ENCODE measurements at places on chromosomes 6 and 20. TPM values are rescaled to one million over a fixed set of nuclear protein-coding genes. Genes with fewer than 3 reads are reported as not detected.

- no peak for DNase-seq
Measured at GRCh38 chr20:19793716-19794115, 35.7 kb downstream of the RIN2 start.

DNA sequence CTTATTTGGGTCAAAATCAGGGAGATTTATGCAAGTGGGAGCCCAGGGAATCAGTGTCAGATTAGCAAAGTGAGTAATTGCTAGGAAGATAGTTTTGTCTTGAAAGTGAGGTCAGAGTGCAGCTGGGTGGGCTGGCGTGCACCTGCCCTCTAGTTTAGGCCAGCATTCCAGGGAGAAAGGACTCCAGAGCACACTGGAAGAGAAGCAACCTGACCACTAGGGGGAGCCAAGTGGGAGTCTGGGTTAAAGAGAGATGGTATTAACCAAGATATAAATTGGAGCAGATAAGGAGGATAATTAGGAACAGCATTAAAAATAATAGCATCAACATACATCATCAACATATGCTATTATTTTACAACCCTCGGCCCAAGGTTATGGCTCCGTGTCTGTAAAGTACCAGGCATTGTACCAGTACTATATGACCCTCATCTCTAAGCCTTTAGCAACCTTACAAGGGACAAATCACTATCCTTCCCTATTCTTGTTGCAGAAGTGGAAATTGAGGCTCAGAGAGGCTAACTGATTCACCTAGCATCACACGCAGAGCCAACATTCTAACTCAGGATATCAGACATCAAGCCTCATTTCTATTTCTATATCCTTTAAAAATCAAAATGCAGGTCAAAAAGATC is 57.8 kb downstream of the SLC2A10 start:
- DNase-seq, result peak; percentile 74

- DNase-seq, result no peak
Measured at GRCh38 chr6:135222623-135223022, 41.5 kb downstream of the MYB start.

DNA sequence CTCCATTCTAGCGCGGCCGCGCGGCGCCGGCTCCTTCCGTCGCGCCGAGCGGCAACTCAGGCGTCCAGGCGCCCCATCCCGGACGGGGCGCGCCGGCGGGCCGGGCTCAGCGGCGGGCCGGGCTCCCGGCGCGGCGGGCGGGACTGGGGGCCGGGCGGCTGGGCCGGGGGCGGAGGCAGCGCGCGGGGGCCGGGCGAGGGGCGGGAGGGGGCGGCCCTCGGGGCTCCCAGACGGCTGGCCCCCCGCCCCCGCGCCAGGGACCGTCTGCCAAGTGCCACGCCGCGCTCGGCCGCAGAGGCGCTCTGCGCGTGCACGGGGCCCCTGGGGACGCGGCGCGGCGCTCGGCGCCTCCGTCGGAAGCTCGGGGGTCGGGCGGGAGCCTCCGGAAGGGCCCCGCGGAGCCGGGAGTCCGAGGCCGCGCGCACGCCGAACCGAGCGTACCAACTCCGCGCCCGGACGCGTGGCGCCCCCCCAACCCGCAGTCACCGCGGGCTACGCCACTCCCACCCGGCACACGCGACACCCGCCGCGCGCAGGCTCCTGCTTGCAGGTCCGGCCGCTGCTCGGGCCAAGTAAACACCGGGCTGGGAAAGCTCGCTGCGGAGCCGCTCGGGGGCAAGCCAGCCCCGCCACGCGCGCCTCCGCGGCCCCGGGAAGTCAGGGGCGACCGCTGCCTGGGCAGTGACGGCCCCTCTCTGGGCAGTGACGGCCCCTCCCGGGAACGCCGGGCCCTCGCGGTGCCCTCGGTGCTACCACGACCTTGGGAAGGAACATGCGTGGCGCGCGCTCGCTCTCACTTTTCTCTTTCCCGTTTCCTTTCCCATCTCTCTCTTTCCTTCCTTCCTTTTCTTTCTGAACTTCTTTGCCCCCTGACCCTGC is at the start of gene PREX1:
TSS of gene PREX1 (minus strand) at position 145 of the 879 bp plus-strand sequence. CDS start at position 6, 139 bp downstream.
- peak; percentile 86 for DNase-seq

DNA sequence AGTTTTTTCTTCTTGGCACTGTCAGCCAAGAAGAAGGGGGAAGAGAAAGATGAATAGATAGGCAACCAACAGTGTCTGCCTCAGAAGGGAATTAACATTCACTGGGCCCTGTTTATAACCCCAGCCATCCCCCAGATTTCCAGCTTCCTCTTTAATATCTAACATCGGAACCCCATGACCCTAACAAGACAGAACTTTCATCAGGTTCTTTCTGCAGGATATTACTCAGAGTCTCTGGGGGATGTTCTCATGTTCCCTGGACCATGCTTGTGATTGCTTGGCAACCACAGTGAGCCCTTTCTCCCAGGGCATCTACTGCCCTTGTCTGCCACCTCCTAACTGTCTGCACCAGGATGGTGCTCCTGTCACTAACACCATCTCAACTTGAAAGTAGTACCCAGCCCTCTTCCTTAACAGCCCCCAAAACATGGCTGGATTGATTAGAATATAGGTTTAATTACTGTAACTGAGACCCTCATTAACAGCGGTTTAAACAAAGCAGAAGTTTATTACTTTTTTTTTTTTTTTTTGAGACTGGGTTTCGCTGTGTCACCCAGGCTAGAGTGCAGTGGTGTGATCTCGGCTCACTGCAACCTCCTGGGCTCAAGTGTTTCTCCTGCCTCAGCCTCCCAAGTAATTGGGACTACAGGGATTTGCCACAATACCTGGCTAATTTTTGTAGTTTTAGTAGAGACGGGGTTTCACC is 12.0 kb upstream of the PTPN1 start:
- no peak for DNase-seq

DNA sequence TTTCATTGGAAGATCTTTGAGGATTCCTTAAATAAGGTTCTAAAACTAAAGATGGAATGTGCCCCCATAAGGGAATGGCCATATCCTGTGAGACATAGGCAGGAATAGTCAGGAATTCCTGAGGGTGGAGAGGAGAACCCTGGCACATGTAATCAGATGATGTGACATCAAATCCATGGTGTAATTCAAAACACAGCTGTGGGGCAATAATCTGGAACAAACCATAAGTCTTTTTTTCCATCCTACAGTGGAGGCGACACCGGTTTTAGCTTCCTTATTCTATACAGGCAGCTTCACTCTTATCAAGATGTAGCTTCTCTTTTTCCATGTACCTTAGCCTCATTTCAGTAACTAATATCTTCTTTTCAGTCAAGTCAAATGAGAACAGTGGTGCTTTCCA is 133.6 kb upstream of the CITED2 start:
- no peak for DNase-seq

DNA sequence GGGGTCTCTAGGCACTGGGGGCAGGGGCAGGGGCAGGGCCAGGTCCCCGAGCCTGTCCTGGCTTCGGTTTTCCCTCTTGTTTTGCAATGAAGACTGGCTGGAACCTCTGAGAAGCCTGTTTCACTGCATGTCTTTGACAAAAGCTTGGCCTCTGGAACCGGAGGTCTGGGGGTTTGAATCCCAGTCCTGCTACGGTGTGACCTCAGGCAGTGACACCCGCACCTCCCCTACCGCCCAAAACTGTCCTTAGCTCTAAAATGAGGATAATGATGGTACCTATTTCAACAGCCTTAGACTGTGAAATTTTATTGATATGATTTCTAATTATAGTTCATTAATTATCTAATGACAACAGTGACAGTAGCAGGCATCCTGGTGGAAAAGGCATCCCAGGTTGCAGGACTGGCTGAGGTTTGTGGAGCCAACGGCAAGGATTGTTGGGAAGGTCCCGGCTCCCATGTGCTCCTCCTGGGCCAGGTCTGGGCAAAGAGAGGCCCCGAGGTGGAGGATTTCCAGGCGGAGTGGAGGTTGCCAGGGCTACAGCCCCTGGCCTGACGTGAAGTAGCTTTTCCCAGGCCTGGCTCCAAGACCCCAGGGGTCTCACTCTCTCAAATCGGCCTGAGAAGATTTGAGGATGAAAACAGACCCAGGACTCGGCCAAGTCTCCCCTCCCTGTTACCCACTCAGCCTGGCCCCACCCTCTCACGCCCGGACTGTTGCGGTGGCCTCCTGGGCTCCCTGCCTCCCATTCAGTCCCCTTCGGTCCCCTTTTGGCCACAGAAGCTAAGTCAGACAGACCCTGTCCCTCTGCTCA is 57.9 kb downstream of the SNAI1 start:
- no peak for DNase-seq

GRCh38 chr20:23200914-23201313 is 114.8 kb upstream of the CD93 start:
- peak; percentile 66 for DNase-seq

GRCh38 chr6:3102875-3103274 is 15.6 kb upstream of the BPHL start:
- DNase-seq, result no peak

The IL17F gene
- not detected for total RNA-seq

The LKAAEAR1 gene
- total RNA-seq, result not detected

The TPX2 gene
- 237 TPM for total RNA-seq

The SAMD3 gene
- 1.7 TPM for total RNA-seq

The C20orf204 gene
- 3.2 TPM for total RNA-seq

The IL17A gene
- total RNA-seq, result not detected

Data from Caco-2 (cell line).